IMR-90 (cell line): ENCODE measurements at places on chromosomes 2 and 18. TPM values are rescaled to one million over a fixed set of nuclear protein-coding genes. Genes with fewer than 3 reads are reported as not detected.

Gene TMEM200C
- total RNA-seq, result 1.4 and 1.7 TPM in 2 replicates

- DNase-seq, result peak; percentile 18
These were observed 4.4 kb upstream of the RFX8 start for GRCh38 chr2:101479328-101479727.

DNA sequence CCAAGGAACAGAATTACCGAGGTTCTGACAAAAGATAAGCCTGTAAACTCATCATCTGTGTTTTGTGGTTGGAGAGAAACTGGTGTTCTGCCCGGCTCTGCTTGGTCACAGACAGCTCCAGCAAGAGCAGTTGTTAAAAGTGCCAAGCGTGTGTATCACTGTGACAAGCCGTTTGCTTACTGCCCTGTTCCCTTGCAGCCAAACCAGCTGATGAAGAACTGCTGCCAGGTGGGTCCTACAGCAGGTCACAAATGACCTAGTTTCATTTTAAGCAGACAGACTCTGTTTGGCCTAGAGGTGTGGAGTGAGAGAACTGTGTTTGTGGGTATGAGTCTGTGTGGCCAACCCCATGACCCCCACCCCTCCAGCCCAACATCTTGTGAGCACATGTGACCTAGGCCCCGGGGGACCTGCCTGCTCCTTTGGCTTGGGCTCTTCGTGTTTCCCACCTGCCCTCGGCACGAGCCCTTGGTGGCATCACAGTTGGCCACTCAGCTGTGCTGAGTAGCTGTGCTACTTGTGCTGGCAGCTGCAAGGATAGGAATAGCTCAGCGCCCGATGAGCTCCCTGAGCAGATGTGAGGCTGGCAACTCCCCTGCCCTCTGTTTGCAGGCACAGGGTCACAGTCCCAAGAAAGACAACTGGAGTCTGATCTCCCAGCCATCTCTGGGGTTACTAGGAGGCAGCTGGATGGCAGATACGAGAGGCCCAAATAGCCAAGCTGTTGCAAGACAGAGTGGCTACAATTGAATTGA, 9.7 kb downstream of the OXER1 start:
- DNase-seq, result peak; percentile 28

DNA sequence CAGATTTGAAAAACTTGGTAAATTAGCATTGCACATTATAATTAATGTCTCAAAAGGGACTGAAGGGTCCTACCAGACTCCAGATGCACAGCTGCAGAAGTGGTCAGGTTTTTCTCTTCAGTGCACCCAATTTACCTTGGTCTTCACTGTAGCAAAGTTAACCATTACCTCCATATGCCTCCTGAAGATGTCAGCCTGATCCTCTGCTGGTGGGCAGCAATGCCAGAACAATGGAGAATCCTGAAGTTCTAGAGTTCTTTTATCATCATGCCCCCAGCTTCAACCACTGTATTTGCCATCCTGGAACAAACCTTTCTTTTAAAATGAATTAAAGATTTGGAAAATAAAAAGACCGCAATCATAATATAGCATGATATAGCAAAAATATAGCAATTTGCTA, 1774.8 kb upstream of the CELF4 start:
- DNase-seq, result no peak

GRCh38 chr2:40430776-40431599, 20.9 kb downstream of the SLC8A1 start:
- no peak for DNase-seq

DNA sequence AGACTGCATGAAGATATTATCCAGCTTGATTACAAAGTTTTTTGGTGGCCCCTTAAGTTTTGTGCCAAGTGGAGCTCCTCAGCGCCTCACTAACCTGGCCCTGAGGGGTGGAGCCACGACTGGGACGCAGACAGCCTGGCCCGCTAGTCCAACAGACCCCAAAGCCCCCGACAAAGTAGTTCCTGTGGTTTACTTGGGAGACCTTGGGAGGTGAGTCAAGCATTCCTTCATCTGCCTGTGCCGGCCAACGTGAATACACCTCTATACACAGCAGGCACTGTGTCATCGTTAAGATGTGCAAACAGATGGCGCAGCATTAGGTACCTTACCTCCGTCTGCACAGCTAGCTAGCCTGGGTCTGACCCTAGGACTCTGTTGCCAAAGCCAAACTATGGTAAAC, 55.0 kb upstream of the LAMA1 start:
- no peak for DNase-seq

GRCh38 chr2:13002536-13003331, 286.0 kb downstream of the TRIB2 start:
- DNase-seq, result no peak
